ENCODE measurements at places on chromosomes 1 and 21.

- DNase-seq: no peak
Measured at GRCh38 chr1:210496063-210496462, 167.4 kb downstream of the HHAT start.

GRCh38 chr1:239547987-239548386, 161.6 kb downstream of the CHRM3 start:
- no peak for DNase-seq

DNA sequence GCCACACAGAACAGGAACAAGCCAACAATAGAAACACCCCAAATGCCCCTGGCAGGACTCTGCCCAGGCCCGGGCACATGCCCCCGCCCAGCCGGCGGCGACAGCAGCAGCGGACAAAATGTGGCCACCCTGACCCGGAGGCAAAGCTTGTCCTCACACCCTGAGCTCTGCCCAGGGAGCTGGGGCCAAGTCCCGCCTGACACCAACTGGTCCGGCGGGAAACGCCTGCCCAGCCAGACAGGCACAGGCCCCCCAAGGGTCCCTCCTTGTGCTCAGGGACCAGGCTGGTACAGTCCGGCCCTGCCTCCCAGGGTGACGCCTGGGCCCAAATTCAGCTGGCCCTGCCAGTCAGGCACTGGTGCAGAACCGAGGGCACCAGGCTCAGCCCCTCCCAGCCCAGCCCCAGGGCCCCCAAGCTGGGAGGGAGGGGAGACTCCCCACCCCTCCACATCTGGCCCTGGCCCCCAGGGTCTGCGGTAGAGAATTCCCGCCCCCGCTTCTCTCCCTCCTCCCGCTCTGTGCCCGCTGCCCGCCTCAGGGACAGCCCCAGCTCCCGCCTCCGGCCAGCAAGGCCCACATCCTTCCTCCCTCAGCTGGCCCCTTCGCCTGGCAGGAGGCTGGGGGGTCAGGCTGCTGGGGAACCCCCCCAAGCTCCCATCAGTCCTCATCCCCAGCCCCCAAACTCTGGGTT, 2.0 kb downstream of the AHDC1 start:
- DNase-seq: no peak

GRCh38 chr21:33488936-33489335, 2.6 kb downstream of the DNAJC28 start:
- DNase-seq: no peak

DNA sequence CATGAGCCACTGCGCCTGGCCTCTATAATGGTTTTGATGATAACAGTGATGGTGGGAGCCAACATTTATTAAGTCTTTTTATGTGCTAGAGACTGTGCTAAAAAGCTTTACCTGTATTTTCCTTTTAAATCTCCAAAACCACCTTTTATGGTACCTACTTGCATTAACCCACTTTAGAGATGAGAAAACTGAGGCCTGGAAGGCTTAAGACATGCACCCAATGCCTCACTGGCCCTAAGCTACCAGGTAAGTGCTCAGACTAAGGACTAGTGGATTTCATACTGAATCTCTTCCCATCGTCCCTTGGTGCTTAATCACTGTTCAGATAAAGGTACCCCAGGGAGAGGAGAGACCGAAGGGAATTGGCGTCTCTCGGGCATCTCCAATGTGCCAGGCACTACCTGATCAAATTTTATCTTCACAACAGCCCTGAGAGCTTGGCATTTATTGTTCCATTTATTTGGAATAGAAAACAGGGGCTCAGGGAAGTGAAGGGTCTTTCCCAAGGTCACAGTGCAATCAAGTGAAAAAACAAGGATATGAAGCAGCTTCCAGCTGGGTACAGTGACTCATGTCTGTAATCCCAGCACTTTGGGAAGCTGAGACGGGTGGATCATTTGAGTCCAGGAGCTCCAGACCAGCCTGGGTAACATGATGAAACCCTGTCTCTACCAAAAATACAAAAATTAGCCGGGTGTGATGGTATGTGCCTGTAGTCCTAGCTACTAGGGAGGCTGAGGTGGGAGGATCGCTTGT, 84.2 kb downstream of the LACTBL1 start:
- no peak for DNase-seq

DNA sequence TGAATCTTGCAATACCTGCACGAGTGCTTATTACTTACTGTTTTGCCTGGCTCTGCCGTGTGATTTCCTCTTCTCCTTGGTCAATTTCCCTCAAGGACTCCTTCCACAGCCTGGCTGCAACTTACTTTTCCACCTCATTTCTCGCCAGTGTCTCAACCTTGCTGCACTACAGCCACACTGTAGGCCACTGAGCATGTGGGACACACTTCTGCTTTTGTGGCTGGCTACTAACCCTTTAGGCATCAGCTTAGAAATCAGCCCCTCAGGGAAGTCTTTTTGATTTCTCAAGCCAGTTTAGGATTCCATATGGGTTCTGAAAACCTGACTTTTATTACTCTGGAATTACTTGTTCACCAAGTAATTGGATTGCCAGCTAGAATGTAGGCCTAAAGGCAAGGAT, 5.2 kb upstream of the DMRTB1 start:
- no peak for DNase-seq

GRCh38 chr1:208243967-208244916, at the start of gene PLXNA2:
Gene PLXNA2 (minus strand): TSS chr1:208244384. CDS start chr1:208217922, 26,462 bp downstream.
- DNase-seq: peak; percentile 79

GRCh38 chr1:186611156-186611555, 69.1 kb downstream of the PTGS2 start:
- no peak for DNase-seq
